ENCODE measurements at places on chromosomes 13 and 19.

DNA sequence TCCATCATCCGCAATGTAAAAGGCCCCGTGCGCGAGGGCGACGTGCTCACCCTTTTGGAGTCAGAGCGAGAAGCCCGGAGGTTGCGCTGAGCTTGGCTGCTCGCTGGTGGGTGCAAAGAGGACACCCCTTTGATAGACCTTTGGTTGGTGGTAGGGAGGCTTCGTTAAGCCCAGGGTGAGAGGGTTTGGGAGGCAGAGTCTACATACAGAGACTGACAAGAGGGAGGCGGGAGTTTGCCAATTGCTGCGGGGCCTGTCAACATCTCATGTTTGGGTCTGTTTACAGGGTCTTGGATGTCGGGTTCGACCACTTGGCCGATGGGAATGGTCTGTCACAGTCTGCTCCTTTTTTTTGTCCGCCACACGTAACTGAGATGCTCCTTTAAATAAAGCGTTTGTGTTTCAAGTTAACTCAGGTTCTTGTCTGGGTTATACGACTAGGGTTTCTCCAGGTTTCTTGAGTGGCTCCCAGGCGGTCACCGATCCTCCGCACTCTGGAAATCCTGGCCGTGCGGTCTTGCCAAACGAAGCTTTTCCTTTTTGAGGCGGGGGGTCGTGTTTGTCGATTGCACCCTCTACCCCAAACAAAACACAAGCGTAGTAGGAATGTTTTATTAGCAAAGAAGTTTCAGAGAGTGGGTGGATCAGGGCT lies 816 bp downstream of the RPS28 start:
- DNase-seq = no peak

- no peak for DNase-seq
These were observed 84.0 kb downstream of the ALOX5AP start for GRCh38 chr13:30819136-30819888.

GRCh38 chr13:27978301-27978968 lies 9.3 kb upstream of the CDX2 start:
- no peak for DNase-seq

- no peak for DNase-seq
These were observed 5.3 kb downstream of the ZNF557 start for GRCh38 chr19:7074705-7075282.

GRCh38 chr13:44695520-44695919 lies 119.4 kb upstream of the TSC22D1 start:
- DNase-seq = no peak
